ENCODE measurements at places on chromosomes 7 and 10.

GRCh38 chr7:79410345-79410744, 43.1 kb downstream of the MAGI2 start:
- DNase-seq = no peak

GRCh38 chr7:149224352-149224751, 15.1 kb upstream of the ZNF212 start:
- DNase-seq = no peak

DNA sequence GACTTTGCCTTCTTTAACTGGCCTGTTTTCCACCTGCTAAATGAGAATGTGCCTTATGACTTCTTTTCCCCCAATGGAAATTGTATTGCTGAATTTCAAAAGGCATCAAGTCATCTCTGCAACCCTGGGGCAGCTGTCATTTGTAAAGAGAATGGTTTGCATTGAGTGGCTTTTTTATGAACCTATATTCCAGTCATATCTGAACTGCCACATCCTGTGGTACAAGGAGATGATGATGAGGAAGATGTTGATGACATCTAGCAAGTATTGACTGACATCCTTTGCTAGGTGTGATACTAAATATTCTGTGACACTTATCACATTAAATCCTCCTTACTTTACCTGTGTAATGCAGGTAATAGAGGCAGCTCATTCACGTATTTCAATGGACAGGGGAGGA, 88.3 kb upstream of the KIAA1217 start:
- no peak for DNase-seq

DNA sequence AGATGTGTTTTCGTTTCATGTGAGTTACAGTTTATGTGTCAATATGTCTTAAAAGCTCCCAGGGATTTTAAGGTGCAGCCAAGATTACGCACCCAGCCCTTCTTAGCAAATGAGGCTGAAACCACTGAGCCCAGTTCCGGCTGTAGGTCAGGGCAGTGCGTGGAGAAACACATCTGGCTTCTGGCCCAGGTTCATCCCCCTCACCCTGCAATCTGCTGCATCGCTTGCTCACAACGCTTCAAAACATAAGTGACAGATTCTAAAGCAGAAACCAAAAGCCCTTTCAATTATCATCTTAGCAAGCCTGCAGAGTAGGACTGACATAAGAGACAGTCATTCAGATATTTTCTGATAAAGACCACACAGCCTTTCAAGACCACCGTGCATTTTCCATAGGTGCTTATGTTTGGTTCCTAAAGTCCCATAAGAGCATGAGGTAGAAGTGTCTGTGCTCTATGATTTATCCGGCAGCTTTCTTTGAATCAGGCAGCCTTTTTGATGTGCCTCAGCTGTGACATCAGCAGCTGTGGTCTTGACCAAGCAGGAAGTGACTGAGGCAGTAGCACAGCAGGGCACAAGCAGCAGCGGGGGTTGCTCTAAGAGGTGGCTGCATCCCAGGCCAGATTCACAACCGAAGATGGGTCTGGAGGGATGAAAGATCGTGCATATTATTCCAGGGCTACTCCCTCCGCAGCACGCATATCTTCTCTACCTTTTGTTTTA, 72.1 kb upstream of the LYZL2 start:
- no peak for DNase-seq

- DNase-seq = no peak
Observed at GRCh38 chr7:88302486-88302885, 4.2 kb downstream of the STEAP4 start.

- no peak for DNase-seq
Observed at GRCh38 chr7:69749372-69749979, 151.2 kb downstream of the AUTS2 start.

DNA sequence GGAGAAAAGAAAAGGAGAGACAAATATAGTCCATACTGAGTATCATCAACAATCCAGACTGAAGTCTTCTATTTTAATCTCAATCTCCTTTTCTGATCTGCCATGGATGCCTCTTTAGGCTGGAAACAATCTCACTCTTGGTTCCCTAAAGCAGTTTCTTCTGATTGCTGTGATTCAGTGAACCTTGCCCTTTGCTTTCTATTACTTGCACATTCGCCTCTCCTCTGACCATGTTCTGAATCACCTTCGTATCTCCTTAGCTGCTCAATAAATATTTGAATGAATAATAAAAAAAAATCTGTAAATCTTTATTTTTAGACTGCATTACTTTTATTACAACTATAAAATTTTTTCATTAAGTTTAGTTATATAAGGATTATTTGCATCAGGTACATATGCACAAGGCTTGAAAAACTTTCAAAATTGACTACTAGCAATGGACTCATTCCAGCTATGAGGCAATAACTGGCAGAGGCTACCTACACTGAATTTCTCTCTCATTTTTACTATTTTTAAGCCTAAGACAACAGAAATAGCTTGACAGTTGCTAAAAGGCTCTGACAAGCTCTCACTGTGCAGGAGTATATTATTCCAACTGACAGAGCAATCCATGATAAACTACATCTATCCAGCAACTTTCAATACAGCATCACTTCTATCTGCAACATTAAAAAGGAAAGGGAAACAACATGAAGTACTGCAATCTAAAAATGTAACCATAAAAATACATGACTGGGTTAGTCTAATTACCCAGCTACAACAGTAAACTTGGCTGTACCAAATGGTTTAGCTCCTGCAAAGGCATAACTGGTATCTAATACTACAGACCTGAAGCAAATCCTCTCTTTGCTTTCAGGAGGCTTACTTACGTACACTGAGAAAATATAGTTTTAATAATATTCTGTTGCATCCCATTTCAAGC, 25.6 kb downstream of the TM9SF3 start:
- DNase-seq = no peak

DNA sequence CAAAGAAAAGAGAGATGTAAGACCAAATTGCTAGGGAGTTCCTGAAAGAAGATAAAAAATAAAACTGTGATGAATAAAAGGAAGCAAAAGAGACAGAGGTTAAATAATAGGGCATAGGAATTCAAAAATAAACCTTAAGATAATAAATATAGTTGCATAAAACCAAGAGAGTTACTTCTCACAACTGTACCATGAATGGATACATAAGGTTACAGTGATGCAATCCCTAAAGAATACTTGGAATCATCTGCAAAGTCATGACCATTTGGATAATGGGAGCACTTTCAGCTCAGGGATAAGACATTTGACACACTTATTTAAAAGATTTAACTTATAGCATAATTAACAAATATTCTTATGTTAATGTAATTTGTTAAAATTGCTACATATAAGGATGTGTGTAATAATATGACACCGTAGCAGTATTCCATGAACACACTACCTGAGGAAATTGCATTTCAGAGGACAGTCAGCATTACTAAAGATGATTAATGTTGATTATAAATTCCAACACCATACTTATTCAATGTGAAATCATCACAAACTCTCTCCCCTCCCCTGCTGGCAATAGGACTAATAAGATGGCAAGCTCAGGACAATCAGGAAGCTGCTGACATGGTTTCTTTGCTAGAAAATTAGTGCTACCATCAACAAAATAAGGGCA, 202.1 kb upstream of the AKR1E2 start:
- no peak for DNase-seq

DNA sequence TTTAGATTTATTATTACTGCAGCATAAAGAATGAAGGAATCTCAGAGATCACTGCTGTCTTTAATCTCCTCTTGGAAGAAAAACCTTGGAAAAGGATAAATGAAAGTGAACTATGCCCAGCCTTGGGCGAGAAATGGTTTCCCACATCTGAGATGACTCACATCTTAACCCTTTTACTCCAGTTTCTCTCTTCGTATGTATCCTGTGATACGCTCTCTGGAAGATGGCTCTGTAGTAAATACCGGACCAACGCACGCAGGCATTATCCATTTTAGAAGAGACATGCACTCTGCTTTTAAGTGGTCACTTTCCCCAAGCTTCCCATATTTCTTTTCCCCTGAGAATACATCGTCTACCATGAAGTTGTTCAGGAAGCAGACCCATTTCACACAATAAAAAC, 207.3 kb upstream of the BMPER start:
- DNase-seq = no peak

DNA sequence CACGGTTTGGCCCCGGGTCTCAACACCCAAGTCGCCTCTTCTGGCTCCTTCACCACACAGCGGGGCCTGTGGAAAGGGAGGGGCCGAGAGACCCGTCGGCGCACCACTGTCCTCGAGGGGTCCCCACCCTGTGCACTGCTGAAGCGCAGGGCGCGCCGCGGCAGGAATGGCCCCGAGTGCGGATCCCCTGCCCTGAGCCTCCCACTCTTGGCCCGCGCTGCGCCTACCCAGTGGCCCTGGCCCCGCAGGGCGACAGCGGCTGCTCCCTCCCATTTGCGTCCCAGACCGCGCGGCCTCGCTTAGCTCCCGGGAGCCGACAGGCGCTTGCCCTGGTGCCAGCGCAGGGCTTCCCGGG, 2.1 kb upstream of the SFMBT2 start:
- DNase-seq = peak; percentile 52

- no peak for DNase-seq
Observed at GRCh38 chr7:26007510-26007909, 144.5 kb upstream of the NFE2L3 start.

DNA sequence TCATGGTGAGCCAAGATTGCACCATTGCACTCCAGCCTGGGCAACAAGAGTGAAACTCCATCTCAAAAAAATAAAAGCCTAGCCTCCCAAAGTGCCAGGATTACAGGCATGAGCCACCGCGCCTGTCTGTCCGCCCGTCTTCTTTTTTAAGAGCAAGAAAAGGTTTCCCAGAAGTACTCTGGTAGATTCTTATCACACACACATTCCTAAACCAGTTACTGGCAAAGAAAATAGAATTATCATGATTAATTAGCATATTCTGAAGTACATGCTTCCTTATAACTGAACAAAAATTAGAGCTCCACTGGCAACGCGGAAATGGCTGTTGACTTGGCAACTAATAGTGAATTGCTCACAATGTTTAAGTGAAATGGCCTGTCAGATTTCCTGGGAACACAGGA, 87.0 kb downstream of the ADK start:
- DNase-seq = no peak

- DNase-seq = no peak
Observed at GRCh38 chr10:21481407-21481806, 44.1 kb downstream of the SKIDA1 start.

DNA sequence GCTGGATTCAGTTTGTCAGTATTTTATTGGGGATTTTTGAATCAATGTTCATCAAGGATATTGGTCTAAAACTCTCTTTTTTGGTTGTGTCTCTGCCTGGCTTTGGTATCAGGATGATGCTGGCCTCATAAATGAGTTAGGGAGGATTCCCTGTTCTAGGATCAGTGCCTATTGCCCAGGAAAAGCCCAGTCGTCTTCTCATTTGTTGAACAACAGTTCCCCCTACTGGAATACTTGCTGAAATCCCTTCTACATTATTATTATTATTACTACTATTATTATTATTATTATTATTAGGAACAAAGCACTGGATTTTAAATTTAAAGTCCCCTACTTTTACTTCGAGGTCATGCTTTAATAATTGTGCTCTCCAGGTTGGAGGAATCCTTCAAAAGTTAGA, 528.9 kb downstream of the MAGI2 start:
- DNase-seq = no peak

DNA sequence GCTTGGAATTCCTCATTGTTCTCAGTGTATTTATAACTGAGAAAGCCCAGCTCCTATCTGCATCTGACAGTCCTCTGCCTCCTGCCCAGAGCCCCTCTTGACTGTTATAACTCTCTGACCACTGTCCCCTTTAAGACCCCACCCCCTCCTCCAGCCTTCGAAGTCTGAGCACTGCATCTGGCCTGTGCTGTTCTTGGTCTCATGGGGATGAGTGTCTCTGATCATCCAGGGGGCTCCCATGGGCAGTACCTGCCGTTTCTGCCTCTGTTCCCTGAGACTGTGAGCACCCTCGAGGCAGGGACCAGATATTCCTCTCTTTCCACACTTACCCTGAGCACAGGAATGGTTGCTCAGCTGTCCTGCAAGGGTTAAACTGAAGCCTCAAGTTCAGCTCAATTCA, 7.7 kb downstream of the GHRHR start:
- DNase-seq = no peak

GRCh38 chr10:75632805-75633462, 201.5 kb downstream of the LRMDA start:
- no peak for DNase-seq

DNA sequence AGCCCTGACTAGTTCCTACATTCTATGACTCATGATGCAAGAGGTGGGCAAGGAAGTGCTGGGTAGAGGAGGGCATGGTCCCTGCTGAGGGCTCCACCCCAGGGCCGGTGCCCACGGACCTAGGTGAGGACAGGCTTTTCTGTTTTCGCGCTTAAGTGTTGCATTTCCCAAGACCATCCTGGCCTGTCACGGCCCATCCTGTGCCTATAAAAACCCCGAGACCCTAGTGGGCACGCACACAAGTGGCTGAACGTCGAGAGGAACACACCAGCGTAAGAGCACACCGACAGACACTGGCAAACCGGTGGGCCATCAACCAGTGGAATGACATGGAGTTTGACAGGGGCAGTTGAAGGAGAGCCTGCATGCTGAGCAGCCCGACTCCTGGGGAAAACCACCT, 680.7 kb upstream of the GHITM start:
- DNase-seq = no peak

All from WTC11 (cell line).